ENCODE measurements at places on chromosomes 3 and 15.

- peak; percentile 85 for DNase-seq
Measured at GRCh38 chr3:122890077-122890719, 95.3 kb downstream of the SLC49A4 start.

- no peak for DNase-seq
Measured at GRCh38 chr3:152706991-152707713, 127.8 kb upstream of the P2RY1 start.

DNA sequence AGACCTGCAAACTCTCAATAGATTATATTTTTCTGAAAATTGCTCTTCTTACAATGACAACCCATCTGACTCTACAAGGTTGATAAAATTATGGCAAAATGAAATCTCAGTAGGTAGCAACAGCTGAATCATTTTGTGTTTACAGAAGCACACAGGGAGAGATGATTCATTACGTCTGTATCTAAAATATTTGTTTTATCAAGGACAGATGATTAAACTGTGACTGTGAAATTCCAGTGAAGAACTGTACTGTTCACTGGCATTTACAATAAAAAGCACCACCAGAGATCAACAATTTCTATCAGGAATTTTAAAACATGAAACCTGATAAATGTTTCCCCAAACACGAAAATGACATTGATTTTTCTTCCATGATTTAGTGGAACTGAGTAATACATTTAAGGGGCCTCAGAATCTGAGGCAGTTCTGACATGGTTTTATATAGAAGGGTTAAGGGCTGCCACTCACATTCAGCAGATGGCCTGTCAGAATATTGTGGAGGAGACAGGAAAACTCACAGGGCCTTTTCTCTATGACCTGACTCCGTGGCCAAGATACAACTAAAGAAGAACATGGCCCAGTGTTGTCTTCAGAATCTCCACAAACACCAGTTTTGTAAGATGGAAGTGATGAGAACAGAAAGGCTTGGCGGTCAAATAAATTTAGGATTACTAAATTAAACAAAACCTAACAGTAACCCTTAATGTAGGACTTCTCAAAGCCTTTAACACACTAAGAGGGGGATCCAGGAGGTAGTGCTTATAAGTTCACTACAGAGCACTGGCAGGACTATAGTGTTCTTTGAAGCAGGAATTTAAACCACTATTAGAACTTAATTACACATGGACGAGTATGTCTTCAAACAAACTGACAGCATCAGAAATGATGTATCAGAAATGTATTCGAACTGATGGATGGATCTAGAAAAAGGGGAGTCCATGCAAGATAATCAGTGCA lies 25.9 kb downstream of the RAD18 start:
- peak; percentile 74 for DNase-seq

DNA sequence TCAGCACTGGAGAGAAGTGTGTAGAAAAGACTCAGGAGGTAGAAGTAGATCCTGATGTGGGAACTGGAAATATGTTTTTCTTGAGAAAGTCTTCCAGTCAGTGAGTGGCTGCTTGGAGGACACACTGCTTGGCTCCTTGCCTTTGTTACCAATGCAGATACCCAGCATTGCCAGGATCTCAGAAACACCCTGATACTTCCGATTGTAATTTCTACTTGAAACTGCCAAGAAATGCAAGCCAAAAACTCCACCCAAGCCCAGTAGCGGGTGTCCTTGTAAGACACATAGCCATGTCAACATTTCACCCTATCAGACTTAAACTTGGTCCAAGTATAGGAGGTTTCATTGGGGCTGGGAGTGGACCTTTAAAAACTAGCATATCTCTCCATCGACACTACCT lies 141.8 kb downstream of the ALDH1A2 start:
- peak; percentile 30 for DNase-seq

DNA sequence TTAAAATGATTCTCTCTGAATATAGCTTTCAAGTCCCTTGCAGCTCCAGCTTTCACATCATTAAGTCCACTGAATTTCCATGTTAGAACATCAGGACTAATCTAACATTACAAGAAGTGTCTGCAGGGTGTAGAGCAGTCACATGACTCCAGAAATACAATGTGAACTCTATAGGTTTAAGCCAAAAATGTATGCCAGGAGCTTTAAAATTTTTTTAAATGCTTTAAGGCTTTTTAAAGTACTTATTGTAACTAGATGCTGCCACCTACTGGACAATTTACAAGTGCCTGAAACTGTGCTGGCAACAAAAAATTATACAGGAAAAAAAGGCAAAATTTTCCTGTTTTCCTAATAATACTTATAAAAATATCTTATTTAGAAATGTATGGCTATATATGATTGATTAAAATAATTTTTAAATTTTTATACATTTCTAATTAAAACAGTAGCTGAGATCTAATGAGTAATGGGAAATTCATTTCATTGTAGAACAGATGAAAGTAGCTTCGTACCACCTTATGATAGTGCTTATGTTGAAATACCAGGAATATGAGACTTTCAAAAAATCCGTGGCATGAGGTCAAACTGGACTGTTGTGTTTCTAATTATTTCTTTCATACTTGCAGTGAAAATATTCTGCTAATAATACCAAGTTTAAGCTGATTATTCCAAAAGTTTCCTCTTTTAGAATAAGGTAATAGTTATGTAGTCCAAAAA lies 25.7 kb downstream of the FSIP1 start:
- DNase-seq: peak; percentile 77

GRCh38 chr3:155169197-155169596 lies 89.1 kb downstream of the MME start:
- no peak for DNase-seq

- DNase-seq: no peak
Measured at GRCh38 chr15:33188641-33189257, 5.8 kb downstream of the FMN1 start.

DNA sequence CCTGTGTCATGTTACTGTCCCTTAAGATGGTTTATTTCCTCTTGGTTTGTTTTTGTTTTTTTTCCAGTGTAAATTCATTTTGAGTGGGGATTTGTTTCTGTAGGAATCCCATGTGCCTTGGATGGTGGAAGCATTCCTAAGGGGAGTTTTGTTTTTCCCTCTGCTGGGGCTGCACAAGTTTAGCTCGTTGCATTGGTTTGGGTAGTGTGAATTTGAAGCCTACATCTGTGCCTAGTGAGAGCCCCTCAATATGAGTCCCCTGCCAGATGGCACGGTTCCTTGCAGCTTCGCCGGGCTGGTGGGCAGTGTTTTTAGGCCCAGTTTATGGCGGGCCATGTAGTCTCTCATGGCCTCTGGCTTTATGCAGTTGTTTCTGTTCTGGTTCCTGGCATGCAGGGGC lies 17.7 kb downstream of the ARID3B start:
- no peak for DNase-seq

- no peak for DNase-seq
Measured at GRCh38 chr3:110495201-110495927, 576.3 kb upstream of the NECTIN3 start.

DNA sequence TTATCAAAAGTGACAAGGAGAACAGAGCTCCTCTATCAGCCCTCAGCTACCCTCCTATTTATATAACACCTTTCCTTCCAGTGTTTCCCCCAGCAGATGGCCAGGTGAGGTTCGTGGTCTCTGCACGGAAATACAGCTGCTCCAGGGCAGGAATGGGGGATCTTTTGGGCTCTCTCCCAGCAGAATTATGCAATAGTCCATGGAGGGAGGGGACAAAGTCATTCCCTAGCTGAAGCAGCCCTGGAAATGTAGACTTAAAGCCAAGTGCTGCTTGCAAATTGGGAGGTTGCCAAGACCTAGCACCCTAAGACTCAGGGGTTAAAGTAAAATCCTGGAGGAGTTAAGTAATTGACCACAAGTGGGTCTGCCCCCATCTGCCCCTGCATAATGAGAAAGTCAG lies 256.3 kb downstream of the LRTM1 start:
- DNase-seq: no peak

DNA sequence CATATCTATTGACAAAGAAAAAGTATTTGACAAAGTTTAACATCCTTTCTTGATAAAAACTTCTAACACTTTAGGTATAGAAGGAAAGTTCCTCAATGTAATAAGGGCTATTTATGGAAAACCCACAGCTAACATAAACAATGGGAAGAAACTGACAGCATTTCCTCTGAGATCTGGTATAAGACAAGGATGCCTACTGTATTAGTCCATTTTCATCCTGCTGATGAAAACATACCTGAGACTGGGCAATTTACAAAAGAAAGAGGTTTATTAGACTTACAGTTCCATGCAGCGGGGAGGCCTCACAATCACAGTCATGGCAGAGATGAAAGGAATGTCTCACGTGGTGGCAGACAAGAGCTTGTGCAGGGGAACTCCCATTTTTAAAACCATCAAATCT lies 17.8 kb upstream of the CLDN1 start:
- no peak for DNase-seq

- no peak for DNase-seq
Measured at GRCh38 chr3:146159037-146159436, 1.9 kb downstream of the PLOD2 start.

- no peak for DNase-seq
Measured at GRCh38 chr3:157956850-157957249, 149.4 kb downstream of the SHOX2 start.

GRCh38 chr3:189338366-189338765 lies 166.6 kb downstream of the TPRG1 start:
- DNase-seq: no peak

- no peak for DNase-seq
Measured at GRCh38 chr3:67620869-67621268, 33.5 kb downstream of the SUCLG2 start.

DNA sequence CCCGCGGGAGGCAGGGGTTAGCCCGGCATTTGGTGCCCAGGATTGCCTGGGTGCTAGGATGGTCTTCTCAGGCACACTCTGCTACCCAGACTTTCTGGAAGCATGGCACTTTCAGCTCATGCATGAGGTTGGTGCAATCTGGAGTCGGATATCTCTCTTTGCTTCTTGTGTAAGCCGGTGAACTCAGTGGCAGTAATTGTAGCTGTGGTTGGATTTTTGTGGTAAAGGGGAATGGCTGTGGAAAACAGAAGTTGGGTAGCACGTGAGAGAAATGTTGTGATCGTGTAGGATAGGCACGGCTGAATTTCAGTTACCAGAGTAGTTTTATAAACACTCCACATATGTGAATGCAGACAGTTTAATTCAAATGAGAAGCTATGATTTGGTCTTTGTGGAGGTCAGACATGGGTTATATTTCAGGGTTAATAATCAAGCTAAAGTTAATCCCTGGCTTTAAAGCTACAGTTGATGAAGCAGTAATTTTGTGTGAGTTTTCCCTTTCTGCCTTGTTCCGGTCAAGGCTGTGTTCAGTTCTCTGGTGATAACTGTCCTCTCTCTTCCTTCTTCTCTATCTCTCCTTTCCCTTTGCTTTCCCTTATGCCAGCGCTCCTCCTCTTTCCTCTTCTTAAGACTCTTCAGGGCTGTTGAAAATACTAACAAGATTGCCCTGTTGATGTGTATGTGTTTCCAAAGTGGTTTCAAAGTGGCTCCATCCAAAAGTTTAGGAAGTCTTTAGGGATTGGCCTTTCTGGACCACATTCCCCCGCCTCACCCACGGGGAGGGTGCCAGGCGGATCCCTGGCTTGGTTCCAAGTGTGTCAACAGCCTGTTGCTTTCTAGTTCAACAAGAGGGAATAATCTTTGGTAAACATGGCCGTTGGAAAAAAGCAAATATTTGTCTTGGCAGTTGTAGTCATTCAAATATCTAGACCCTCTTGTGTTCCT lies 404.6 kb upstream of the C2CD4B start:
- DNase-seq: peak; percentile 56

- no peak for DNase-seq
Measured at GRCh38 chr3:94009608-94010007, 18.8 kb downstream of the STX19 start.

- no peak for DNase-seq
Measured at GRCh38 chr15:97731859-97732258, 228.6 kb upstream of the ARRDC4 start.

DNA sequence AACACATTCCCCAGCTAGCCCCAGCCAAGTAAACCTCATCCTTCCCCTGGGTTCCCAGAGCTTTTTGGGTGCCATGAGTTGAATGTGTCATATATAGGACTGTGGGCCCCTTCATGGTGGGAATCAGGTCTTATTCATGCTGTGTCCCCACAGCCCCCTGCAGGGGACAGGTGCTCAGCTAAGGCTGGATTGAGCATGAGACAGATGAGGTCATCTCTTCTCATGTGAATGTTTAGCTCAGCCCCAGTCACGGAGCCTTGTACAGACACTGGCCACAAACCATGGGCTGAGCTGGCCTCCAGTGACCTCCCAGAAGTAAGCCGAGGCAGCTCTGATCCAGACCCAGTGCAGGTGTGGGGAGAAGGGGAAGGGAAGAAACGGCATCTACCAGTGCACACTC lies 70.7 kb downstream of the C3orf70 start:
- no peak for DNase-seq

GRCh38 chr3:78041486-78041885 lies 1001.6 kb downstream of the ROBO2 start:
- DNase-seq: no peak

GRCh38 chr3:43379343-43379742 lies 93.0 kb downstream of the SNRK start:
- peak; percentile 64 for DNase-seq

- DNase-seq: peak; percentile 54
Measured at GRCh38 chr15:81336568-81336967, 12.6 kb upstream of the STARD5 start.

- DNase-seq: peak; percentile 53
Measured at GRCh38 chr3:36597422-36597821, 166.9 kb downstream of the DCLK3 start.

- DNase-seq: no peak
Measured at GRCh38 chr3:170751899-170752293, 118.1 kb downstream of the RPL22L1 start.

GRCh38 chr3:14113965-14114635 lies 10.6 kb downstream of the CHCHD4 start:
- no peak for DNase-seq

DNA sequence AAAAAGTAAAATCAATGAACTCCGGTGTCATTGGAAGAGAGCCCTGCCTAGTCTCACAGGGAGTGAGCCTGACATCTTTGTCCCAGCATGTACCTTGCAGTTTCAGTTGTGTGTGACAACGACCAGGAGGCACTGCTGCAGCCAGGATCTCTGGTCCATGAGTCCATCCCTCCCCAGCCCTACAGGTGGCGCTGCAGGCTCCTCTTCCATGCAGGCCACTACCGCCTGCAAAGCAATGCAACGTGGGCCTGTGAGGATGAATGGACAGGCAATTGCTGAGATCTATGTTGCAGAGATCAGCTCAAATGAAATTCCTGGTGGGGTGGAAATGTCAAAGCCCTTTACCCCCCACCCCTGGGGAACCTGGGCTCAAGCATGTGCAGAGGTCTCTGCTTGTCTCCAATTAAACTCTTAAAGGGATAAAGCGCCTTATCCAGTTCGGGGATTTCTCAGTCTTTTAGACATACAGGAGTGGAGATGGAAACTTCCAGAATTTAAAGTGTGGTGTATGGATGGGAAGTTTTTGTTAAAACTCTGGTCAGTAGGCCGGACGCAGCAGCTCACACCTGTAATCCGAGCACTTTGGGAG lies 35.8 kb downstream of the TKT start:
- DNase-seq: peak; percentile 73

GRCh38 chr3:106783231-106783630 lies 594.0 kb upstream of the CCDC54 start:
- no peak for DNase-seq

GRCh38 chr3:170095771-170096170 lies 58.0 kb downstream of the GPR160 start:
- no peak for DNase-seq

Data from fibroblast of mammary gland (primary cell).